ELR (cell line): ENCODE measurements at places on chromosomes 1 and 21.

DNA sequence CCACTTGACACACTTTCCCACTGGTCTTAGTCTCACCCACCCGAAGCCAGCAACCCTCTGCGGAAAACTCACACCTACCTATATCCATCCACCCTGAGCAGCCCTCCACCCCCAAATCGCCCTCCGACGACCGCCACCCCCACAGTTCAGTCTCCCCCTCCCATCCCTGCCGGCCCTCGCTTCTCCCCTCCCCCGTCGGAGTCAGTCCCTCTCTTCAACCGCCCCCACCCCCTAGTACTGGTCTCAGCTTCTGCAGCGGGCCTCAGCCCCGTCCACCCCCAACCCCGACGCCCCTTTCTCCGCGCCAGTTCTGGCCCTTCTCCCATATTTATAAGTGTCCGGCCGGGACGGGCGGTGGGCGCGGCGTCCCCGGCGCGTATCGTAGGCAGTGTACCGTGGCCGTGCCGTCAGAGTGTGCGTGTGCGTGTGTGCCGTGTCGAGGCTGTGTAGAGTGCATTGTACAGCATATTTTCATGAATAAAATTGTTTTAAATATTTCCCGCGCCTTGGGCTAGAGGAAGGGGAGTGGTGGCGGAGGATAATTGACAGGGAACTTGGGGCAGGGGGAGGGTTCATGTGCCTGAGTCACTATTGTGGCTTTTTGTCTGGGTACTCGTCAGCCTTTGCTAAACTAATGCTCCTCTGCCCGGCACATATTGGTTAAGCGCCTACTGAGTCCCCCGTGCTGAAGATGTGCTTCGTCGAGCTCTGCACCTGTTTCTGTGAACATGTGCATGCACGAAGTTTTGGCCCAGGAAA, 22.0 kb downstream of the FOXO6 start:
- peak; percentile 70 for DNase-seq

- no peak for DNase-seq
Measured at GRCh38 chr1:228812961-228813360, 77.7 kb downstream of the RHOU start.

DNA sequence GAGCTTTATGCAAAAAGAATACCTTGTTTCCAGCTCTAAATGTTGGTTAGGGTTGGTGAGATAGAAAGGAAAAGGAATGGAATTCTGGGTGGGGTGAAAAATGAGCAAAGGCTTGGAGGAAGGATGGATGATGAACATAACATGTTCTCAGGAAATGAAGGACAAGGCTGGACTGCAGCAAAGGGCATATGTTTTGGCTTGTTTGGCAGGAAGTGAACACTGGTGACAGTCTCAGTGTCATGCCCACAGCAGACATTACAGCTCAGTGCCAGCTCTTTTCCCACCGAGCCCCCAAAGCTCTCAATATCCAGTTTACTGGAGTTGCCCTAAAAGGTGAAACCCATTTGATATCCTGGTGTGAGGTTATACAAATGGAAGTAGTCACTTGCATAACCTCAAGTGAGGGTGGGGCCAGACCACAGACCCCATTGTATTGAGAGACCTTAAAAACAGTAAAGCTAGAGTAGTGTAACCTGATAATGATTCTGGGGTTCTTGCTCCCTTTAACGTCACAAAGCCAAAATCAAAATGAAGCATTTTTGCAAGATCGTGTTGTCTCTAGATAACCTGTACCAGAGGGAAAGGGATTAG, 270.6 kb downstream of the NFIA start:
- DNase-seq = no peak

DNA sequence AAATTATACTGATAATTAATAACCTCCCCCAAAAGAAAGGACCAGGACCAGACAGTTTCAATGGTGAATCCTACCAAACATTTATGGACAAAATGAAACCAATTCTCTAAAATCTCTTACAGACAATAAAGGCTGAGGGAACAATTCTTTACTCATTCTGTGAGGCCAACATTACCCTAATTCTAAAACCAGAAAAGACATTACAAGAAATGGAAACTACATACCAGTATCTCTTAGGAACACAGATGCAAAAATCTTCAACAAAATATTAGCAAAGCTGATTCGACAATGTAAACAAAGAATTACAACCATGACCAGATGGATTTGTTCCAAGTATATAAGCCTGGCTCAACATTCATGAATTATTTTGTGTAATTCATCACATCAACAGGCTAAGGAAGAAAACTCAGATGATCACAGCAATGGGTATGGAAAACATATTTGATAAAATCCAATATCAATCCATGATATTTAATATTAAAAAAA, 8.6 kb downstream of the TMED5 start:
- no peak for DNase-seq

GRCh38 chr1:66644331-66644730, 107.9 kb upstream of the DYNLT5 start:
- no peak for DNase-seq

DNA sequence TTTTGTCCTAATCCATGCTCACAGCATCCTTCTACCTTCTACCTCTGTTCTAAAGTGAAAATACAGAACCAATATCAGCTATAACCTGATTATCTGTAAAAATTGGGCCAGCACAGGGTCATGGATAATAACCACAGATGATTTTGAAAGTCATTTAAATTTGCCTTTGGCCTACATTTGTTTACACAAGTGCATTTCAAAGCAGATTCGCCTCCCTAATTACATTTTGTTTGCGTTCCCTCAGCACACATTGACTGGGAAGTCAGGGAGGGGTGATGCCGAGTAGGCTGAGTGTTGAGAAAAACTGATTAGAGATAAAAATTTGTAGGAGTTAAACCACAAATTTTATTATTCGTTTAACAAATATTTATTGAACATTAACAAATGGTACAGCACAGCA, 19.2 kb upstream of the RGS8 start:
- DNase-seq = no peak

GRCh38 chr21:43688906-43689305, 29.5 kb downstream of the RRP1B start:
- DNase-seq = no peak

DNA sequence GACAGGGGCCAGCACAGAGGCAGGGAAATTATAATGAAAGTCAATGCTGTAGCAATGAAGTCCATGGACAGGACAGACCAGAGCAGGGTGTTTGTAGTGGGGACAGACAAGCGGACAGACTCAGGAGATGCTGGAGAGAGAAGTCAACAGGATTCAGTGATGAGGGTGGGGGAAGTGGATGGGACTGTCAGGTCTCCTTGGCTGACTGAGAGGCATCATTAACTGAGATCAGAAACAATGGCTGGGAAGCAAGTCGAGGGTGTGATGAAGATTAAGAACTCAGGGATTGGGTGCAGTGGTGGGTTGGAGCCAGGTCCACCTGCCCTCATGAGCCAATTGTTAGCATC, 25.5 kb downstream of the CD58 start:
- DNase-seq = no peak
